ENCODE measurements at places on chromosomes 3 and 15. TPM values are rescaled to one million over a fixed set of nuclear protein-coding genes. Genes with fewer than 3 reads are reported as not detected.

DNA sequence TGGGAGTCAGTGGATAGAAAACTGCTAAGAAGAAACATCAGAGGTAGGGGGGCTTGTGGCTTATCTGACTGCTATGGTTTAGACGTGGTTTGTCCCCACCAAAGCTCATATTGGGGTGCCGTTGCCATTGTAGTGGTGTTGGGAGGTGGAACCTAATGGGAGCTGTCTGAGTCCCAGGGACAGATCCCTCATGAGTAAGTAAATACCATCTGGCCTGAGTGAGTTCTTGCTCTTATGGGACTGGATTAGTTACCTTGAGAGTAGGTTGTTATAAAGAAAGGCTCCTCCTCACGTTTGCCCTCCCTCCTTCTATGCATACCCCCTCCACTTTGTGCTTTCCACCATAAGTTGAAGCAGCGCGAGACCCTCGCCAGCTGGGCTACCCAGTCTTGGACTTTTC is 53.4 kb upstream of the VILL start:
- peak overlapping the region; percentile 6 for H3K27ac ChIP-seq
- H3K4me3 ChIP-seq, result no peak overlapping the region
- DNase-seq, result no peak
- no peaks in the 10 kb centered on the region for H3K27me3 ChIP-seq
- peaks cover 4% of the 10 kb centered on the region for H3K4me1 ChIP-seq

The NRROS gene
- 7.5 TPM for total RNA-seq

The PPM1M gene
- total RNA-seq, result 31.0 TPM

The MASP1 gene
- total RNA-seq, result 121 TPM

DNA sequence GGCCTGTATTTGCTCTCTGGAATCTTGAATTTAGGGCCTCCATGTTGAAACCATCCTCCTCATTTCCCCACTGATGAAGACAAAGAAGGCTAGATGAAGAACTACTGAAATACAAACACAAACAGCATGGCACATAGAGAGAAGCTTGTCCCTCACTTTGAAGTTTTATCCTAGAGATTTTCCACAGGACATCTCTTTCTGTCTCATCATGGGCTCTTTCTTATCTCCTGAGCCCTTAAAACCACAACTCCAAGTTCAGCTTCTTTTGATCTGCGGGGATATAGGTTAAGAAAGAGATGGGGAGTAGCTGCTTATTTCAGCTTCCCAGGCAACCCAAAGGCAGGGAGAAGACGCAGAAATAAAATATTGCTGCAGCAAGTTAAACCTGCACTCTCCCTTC is 213.1 kb upstream of the LRIG1 start:
- DNase-seq, result no peak
- no peaks in the 10 kb centered on the region for H3K36me3 ChIP-seq
- H3K27me3 ChIP-seq, result no peaks in the 10 kb centered on the region

- no peak overlapping the region for H3K4me3 ChIP-seq
- no peak for DNase-seq
- no peaks in the 10 kb centered on the region for H3K27me3 ChIP-seq
- no peaks in the 10 kb centered on the region for H3K4me1 ChIP-seq
- no peaks in the 10 kb centered on the region for H3K36me3 ChIP-seq
- H3K27ac ChIP-seq, result peak overlapping the region; percentile 6
These were observed 21.0 kb upstream of the MCF2L2 start for GRCh38 chr3:183449391-183449790.

DNA sequence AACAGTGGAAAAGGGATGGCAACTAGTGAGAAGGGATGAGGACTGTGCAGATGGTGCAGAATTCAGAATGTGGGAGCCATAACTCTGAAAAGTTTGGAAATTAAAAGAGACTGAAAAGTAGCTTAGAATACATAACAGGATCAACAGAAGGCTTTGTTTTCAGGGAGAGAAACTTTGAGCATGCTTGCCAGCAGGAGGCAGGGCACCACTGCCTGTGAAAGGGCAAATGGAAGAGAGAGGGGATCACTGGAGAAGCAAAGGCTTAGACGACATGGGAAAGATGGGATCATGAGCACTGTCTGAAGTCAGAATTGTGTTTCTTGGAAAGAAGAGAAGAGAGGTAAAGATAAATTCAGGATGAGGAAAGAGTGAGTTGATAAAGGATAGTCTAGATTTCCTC is 99.6 kb downstream of the ABI3BP start:
- no peaks in the 10 kb centered on the region for H3K36me3 ChIP-seq
- no peak overlapping the region for H3K27ac ChIP-seq
- H3K27me3 ChIP-seq, result no peaks in the 10 kb centered on the region
- H3K4me3 ChIP-seq, result no peak overlapping the region

The TRAT1 gene
- total RNA-seq, result 0.35 TPM

The POTEB2 gene
- not detected for total RNA-seq

The GATA2 gene
- total RNA-seq, result 171 TPM

The MST1 gene
- 11.5 TPM for total RNA-seq

DNA sequence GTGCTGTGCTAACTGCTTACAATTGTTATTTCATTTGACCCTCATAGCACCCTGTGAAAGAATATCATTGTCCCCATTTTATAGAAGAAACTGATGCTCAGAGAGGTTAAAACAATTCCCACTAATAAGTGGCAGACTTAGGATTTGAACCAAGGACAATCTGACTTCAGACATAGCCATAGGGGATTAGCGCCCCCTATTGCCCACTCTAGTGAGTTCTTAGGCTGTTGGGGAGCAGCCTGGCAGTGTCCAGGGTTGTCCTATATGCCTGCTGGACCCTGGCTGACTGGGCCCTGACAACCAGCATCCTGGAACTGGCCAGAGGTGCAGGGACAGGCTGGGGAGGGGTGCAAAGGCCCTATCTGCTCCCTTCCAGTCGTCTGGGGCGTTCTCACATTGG is 15.4 kb downstream of the DPH3 start:
- no peaks in the 10 kb centered on the region for H3K27me3 ChIP-seq
- no peak overlapping the region for H3K27ac ChIP-seq
- no peak for DNase-seq
- H3K4me3 ChIP-seq, result no peak overlapping the region

- peak; percentile 56 for DNase-seq
- H3K4me1 ChIP-seq, result peaks cover 23% of the 10 kb centered on the region
These were observed 166.3 kb downstream of the VGLL4 start for GRCh38 chr3:11477407-11477911.

GRCh38 chr3:81472600-81473362 is 288.7 kb downstream of the GBE1 start:
- no peaks in the 10 kb centered on the region for H3K4me1 ChIP-seq
- H3K27me3 ChIP-seq, result no peaks in the 10 kb centered on the region
- DNase-seq, result no peak
- no peak overlapping the region for H3K4me3 ChIP-seq
- H3K36me3 ChIP-seq, result no peaks in the 10 kb centered on the region

GRCh38 chr15:100115066-100115710 is 226.6 kb downstream of the ADAMTS17 start:
- DNase-seq, result no peak
- H3K27ac ChIP-seq, result peak overlapping the region; percentile 78
- no peaks in the 10 kb centered on the region for H3K27me3 ChIP-seq
- no peak overlapping the region for H3K4me3 ChIP-seq

DNA sequence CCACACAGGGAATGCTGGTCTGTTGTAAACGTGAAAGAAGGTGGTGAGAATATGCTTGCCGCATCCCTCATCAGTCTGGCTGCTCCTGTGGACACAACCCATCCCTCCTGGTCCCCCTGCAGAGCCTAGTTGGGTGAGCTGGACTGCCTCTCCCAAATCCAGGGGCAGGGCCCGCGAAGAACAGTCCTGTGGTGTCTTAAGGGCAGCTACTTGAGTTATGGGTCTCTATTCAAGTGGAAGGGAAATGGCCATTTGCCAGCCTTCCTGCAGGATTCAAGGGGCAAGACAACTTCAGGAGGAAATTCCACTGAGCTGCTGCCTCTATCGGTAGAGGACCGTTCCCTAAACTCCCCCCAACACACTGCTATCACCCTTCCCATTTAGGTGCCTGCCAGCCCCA is 98.9 kb downstream of the IQSEC1 start:
- DNase-seq, result no peak
- H3K4me3 ChIP-seq, result no peak overlapping the region
- H3K4me1 ChIP-seq, result no peaks in the 10 kb centered on the region
- H3K27me3 ChIP-seq, result no peaks in the 10 kb centered on the region
- H3K36me3 ChIP-seq, result no peaks in the 10 kb centered on the region

The SPCS1 gene
- 64.0 TPM for total RNA-seq

The GOLGA6B gene
- total RNA-seq, result not detected

- no peak for DNase-seq
- H3K4me1 ChIP-seq, result no peaks in the 10 kb centered on the region
- no peak overlapping the region for H3K27ac ChIP-seq
- H3K27me3 ChIP-seq, result no peaks in the 10 kb centered on the region
These were observed 100.1 kb upstream of the CDIN1 start for GRCh38 chr15:36479200-36479896.
